Activated T-helper 2 cell treated with anti-CD3 and anti-CD28 coated beads, Interferon-gamma antibody, Interleukin-2, Interleukin-4, amounts not matched to agents 10 μg/mL and 5 μg/mL and 100 μg/mL, durations not matched to agents 14 hours and 24 hours and 36 hours (primary cell): ENCODE measurements at places on chromosomes 7 and 10. TPM values are rescaled to one million over a fixed set of nuclear protein-coding genes. Genes with fewer than 3 reads are reported as not detected.

GRCh38 chr10:18333621-18334020 is 193.4 kb downstream of the CACNB2 start:
- no peak for DNase-seq

The GIMAP1 gene
- 3.9 and 4.5 TPM in 2 replicates for total RNA-seq

DNA sequence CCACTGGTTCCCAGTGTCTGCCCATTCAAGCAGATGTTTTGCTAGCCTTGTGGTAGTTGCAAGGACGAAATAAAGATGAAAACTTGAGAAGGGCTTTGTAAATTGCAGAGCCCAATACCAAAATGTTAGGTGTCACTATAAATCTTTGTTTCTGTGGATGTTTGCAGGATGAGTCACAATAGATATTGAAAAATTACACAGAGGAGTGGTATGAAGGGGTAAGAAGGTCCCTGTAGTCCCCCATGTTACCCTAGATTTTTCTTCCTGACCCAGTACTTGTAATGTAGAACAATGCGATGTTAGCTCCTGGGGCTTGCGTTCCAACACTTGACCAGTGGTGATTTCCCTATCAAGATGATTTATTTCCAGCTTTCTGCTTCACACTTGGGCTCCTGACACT is 102.6 kb upstream of the LYZL1 start:
- no peak for DNase-seq

DNA sequence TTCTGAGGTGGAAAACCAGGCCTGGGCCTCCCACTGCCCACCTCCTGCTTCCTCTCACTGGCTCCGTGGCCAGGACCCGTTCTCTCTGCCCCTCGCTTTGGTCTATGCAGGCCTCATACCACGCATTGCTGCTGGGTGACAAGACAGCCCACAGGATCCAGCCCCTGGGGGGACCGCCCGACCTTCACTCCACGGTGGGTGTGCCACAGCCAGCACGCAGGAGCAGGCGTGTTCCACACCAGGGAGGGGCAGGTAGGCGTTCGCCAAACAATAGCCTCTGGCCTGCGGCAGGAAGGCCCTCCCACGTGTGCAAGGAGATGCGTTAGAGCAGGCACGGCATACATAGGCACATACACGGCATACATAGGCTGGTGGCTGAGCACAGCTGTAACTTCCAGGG is 233.4 kb downstream of the WDR37 start:
- DNase-seq, result no peak
